NCI-H774 (cell line): ENCODE measurements at places on chromosomes 6 and 20.

- no peak for DNase-seq
Observed at GRCh38 chr6:86331265-86331840, 606.0 kb upstream of the HTR1E start.

DNA sequence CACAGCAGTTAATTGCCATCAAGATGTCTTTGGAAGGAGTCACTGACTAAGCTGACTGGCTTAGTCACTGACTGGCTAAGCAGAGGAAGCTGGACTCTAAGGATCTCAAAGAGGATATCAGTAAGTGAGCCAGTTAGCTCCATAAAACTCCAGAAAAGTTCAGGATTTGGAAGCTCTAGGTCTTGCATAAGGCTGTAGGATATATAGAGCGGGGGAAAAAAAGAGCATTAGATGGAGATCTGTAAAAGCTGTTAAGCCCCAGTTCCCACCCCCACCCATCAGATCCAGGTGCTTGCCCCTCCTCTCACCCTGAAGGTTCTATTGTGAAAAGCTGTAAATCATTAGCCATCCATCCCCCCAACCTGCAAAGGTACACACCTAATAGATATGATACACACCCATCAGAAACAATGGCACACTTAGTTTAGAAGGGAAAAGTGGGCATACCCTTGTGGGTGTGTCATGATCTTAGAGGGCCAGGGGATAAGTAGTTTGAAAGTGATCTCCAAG is 32.2 kb downstream of the CARMIL1 start:
- DNase-seq, result no peak

DNA sequence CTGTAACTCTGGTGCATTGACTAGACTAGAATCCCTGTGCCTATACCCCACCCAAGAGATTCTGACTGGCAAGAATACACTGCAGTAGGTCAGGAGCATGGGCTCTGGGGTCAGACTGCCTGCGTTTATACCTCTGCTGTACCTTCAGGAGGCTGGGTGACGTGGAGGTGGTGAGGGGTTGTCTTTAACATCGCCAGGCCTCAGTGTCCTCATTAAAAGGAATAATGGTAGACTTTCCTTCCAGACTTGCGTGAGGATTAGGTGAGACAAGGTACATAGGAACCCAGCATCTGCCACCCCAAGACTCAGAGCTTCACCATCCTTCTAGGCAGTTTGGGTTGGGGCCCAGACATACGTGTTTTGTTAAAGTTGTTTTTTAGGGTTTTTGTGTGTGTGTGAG is 44.3 kb downstream of the TM9SF4 start:
- no peak for DNase-seq

- DNase-seq, result no peak
Observed at GRCh38 chr6:25534942-25535631, 116.9 kb upstream of the SCGN start.

DNA sequence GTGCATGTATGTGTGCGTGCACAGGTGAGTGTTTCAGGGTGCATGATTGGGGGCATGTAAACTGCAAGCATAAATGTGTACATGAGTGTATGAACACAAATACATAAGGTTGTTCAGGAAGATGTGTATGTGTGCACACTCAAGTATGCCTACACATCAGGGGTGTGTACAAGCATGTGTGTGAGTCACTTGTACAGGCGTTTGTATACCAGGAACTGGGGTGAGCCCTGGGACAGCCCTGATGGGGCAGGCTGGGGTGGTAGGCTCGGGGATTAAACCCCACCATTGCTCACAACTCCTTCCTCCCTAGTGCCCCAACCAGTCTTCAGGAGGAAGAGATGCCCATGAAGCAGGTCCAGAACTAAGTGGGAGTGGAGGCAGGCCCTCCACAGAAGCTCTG is 4.3 kb downstream of the CRIP3 start:
- DNase-seq, result no peak
